ENCODE measurements at places on chromosomes 12 and 14.

DNA sequence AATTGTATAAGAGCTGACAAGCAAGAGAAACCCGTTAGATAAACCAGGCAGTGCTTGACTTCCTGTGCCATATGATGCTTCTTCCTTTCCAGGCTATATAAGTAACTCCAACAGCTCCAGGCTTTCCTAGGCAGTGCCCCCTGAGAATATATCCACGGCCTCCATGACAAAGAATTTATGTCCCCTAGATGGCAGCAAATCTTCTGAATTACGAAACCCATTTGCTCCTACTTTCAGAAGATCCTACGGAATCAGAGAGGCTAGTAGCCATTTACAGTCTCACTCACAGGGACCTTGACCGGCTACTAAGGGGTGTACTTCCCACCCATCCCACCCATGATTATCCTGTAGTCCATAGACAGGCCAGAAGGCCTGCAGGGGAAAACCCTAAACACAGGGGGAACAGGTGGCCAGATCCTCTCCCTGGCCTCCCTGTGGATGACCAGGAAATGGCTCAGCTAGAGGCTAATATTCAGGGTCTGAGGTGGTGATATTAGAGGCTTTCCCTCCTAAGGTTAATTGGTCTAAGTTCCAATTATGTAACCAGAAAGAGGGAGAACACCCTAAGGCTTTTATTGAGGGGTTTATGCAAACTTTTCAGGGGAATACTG lies 77.2 kb upstream of the DCD start:
- no peak for DNase-seq

- DNase-seq, result no peak
Observed at GRCh38 chr14:104687601-104688504, 1.6 kb upstream of the INF2 start.

GRCh38 chr14:22813145-22813544 lies 2.1 kb downstream of the SLC7A7 start:
- no peak for DNase-seq

- peak; percentile 47 for DNase-seq
Observed at GRCh38 chr12:62291864-62292760, 31.9 kb downstream of the USP15 start.

- DNase-seq, result no peak
Observed at GRCh38 chr14:73842201-73842600, 9.4 kb upstream of the PTGR2 start.

DNA sequence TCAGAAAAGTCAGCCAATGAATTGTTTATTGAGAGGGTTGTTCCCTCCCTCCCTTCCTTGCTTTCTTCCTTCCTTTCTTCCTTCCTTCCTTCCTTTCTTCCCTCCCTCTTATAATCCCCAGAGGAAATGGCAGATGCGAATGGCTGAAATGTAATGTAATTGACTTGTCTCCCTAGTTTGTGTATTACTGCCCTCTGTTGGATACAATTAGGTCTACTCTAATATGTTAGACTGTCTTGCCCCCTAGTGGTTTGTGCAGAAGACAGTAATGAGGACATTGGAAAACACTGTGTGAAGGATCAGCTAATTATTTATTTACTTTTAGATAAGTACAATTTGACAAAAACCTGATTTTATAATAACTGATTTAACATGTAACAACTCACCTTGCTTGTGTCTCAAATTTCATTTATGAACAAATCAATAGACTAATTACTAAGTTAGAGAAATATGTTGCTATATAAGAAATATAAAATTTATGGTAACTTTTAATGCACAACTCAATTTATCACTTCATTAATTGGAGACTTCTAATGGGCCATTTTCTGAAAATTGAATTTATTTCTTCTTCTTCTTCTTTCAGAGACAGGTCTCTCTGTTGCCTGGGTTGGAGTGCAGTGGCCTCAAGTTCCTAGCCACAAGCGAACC lies 229.8 kb upstream of the LRIG3 start:
- no peak for DNase-seq

DNA sequence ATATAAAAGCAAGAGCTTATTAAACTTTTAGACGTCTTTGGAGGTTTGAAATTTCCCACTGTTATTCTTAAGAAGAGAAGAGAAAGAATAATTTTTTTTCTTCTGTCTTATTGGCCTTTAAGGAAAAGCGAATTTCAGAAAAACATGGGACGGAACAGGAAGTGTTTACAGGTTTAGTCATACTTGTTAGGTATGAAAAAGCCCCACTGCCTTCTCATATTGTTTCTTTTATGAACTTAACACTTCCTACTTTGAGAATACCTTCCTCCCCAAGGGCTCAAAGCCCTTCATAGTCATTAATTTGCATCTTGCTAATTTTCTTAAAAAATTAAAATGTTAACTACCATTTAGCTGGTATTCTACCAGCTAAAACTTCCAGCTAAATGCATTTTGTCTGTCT lies 82.0 kb downstream of the ETV6 start:
- no peak for DNase-seq

GRCh38 chr12:65184176-65184857 lies 14.9 kb downstream of the LEMD3 start:
- no peak for DNase-seq

- no peak for DNase-seq
Observed at GRCh38 chr12:78359520-78359919, 505.1 kb upstream of the SYT1 start.

DNA sequence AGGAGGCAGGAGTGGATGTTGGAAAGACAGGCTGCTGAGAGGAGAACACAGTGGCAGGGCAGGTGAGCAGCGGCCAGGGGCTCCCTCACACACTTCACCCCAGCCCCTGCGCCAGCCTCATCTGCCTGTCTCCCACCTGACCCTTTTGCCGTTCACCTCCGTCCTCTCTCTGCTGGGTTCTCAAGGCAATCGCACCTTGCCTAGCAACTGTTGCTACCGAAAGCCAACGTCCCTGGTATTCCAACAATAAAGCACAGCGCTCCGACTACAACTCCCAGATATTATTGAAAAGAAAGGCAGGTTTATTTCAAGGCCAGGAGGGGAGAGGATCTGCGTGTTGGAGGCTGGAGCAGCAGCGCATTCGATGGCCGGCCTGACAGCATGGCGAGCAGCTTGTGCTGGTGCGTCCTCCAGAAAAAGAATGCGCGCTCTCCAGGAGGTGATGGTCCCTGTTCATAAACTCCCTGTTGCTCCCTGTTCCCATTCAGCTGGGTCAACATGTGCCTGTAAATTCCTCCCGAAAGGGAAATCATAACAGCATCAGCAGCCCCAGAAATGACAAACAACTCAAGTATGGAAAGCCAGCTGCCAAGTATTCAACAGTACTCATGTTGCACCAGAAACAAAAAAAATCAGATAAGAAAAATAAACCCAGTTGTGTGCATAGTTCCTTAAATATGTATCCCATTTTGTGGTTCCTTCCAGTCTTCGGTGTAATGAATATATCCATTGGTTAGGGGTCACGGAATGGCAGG lies 153.0 kb upstream of the DIO3 start:
- DNase-seq, result no peak

DNA sequence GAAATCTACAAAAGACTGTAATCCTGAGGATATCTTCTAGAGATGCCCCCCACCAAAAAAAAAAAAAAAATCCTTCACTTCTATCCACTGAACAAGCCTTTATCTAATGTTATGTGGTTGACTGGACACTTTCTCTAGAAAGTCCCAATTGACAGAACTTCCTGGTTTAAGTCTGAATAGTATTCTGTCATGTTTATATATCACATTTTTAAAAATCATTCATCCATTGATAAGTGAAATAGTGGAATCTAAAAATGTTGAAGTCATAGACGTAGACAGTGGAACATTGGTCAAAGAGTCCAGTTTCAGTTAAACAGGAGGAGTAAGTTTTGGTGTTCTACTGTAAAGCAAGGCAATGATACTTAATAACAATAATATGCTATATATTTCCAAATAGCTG lies 297.0 kb downstream of the SSPN start:
- no peak for DNase-seq

DNA sequence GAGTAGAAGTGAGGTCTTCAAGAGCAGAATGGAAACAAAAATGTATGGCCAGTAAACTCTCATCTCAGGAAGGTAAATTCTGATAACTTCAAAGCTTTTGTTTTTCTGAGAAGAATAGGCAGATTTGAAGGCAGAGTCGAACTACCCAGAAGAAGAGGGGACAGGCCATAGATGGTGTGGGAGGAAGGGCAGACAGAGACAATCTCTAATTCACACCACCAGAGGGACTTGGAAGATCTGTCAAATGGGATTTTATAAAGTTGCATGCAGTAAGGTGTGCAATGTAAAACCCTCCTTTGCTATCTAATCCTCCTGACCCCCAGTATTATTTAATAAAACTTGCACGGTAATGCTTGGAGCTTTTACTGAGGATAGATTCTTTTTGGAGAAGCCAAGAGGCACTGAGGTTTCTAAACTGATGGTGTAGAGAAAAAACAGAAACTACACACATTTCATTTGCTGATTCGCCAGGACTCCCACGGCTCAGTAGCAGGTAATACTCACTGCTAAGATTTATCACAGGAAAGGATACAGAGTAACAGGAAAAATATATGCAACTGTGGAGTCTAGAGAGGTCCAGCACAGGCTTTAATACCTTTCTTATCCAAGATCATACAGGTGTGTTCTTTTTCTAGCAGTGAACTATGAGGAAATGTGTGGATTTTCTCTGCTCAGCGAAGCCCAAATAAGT lies 18.3 kb downstream of the SLC38A2 start:
- no peak for DNase-seq

DNA sequence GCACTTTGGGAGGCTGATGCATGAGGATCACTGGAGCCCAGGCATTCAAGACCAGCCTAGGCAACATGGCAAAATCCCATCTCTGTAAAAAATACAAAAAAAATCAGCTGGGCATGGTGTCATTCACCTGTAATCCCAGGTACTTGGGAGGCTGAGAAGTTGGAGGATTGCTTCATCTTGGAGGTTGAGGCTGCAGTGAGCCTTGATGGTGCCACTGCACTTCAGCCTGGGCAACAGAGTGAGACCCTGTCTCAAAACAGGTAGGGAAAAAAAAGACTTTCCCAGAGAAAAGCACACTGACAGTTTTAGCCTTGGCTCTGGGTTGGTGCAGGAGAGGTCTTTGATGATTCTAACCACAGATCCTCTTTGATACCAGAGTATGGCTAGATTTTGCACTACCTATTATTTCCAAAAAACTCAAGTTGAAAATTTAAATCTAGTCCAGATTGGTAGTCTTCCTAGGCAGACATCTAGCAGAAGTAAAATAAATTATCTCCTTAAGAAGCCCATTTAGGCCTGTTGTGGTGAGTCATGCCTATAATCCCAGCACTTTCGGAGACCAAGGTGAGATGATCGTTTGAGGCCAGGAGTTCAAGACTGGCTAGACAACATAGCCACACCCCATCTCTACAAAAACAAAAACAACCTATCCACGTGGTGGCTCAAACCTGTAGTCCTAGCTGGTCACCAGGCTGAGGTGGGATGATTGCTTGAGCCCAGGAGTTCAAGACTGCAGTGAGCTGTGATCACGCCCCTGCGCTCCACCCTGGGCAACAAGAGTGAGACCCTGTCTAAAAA lies 18.6 kb downstream of the LARP4 start:
- DNase-seq, result no peak

DNA sequence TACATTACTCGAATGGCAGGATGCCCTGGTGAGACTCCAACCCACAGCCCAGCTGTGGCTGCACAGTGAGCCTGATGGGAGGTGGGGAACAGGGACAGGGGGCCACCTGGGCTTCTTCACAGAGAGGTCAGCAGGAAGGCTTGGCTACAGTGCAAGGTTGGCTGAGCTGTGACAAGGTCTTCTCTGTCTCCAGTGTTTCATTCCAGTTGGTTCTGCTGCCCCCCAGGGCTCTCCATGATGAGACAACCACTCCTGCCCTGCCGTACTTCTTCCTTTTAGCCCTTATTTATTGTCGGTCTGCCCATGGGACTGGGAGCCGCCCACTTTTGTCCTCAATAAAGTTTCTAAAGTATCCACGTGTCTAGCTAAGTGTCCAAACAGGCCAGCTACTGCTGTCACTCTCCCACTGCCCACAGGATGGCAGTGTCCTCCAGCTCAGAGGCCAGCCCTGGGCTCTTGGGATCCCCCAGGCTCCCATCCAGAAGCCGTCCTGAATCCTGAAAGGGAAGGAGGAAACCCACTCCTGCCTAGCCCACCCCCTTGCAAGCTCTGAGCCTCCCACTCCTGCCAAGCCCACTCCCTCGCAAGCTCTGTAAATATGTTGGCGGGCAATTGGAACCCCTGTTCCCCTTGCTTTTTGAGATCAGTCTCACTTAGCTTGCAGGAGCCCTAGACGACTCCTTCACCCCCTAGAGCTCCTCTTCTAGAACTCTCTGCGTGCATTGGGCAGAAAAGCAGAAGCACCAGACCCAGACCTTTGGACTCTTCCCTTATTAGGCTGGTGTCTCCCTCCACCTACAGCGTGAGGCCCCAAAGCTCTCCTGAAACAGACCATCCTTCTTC lies 5.4 kb downstream of the C1QL4 start:
- DNase-seq, result no peak

DNA sequence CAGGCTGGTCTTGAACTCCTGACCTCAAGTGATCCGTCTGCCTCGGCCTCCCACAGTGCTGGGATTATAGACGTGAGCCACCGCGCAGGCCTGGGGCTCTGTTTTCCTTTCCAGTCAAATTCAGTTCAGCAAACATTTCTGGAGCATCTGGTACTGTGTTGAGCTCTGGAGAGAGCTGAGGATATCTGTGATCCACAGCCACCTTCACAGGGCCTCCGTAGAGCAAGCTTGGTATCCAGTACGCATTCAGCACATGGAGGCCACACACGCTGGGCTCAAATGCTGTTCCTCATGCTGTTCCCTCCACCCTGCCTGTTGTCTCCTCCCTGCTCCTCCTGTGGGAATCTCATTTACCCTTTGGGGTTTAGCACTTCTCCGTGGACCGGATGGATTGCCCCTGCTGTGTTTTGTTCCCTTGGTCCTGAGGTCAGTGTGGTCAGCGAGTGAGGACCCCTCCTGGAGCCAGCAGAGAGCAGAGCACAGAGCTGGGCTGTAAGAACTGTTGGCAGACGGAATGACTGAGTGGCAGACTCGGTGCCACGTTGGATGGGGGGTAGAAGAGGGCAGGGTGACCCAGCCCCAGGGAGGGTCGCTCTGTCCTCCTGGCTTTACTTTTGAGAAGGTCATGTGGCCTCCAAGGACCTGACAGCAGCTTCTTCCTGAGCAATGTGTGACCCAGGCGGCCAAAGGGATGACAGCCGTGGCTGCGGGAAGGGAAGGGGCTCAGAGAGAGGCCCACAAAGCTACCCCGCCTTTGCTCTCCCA lies 891 bp downstream of the RPS6KL1 start:
- no peak for DNase-seq

DNA sequence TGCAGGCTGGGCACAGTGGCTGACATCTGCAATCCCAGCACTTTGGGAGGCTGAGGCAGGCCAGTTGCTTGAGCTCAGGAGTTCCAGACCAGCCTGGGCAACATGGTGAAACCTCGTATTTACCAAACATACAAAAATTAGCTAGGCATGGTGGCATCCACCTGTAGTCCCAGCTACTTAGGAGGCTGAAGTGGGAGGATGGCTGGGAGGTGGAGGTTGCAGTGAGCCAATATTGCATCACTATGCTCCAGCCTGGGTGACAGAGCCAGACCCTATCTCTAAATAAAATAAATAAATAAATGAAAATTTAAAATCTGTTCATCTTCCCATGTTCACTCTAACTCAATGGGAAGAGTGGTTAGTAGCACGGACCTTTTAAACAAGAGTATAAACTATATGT lies 71.2 kb downstream of the ELK3 start:
- no peak for DNase-seq

GRCh38 chr14:58882577-58883018 lies 244.8 kb downstream of the DACT1 start:
- DNase-seq, result no peak
